ENCODE measurements at places on chromosomes 7 and 10.

- DNase-seq: no peak
Measured at GRCh38 chr10:66827353-66827752, 98.5 kb upstream of the LRRTM3 start.

GRCh38 chr7:155011086-155011485, 8.2 kb upstream of the PAXIP1 start:
- DNase-seq: no peak

DNA sequence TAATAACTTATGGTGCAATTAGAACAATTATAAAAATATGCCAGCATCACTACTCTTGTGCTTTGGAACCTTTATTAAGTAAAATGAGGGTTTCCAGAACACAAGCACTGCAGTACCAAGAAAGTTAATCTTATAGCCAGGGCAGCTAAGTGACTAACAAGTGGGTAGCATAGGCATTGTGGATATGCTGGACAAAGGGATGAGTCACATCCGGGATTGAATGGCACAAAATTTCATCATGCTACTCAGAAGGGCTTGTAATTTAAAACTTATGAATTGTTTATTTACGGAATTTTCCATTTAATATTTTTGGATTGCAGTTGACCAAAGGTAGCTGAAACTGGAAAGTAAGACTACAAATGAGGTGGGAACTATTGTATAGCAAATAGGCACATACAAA, 250.6 kb downstream of the C7orf25 start:
- DNase-seq: no peak

GRCh38 chr7:42174391-42174912, 62.6 kb downstream of the GLI3 start:
- no peak for DNase-seq

- DNase-seq: no peak
Measured at GRCh38 chr7:67659091-67659490, 662.5 kb downstream of the TYW1 start.

GRCh38 chr7:17502213-17503060, 204.0 kb downstream of the AHR start:
- no peak for DNase-seq

DNA sequence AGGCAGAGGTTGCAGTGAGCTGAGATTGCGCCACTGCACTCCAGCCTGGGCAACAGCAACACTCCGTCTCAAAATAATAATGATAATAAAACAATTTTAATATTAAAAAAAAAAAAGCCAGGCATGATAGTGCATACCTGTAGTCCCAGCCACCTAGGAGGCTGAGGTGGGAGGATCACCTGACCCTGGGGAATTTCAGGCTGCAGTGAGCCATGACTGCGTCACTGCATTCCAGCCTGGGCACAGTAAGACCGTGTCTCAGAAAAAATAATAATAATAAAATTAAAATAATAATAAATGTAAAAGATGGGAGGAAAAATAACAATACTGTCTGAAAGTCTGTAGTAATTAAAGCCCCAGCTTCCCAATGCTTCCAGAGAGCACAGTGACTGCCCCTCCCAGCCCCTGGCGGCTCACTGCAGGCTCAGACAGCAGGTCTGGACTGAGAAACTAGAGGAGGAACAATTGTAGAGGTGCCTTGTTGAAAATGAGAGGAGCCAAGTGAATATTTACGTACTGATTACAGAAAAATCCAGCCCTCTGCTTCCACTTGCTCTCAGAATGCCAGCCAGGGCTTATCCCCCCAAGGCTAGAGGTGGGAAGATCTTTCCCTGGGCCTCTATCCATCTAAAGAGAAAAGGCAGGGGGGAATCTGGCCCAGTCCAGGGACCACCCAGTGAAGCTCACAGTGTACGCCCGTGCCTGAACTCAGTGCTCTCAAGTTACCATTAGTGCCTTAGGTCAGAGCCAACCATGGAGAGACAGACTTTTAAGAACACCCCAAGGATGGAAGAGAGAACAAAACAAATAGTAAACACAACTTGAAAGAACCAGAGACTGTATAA, 112.8 kb downstream of the PARD3 start:
- DNase-seq: no peak

GRCh38 chr10:117942226-117942625, 104.5 kb downstream of the RAB11FIP2 start:
- no peak for DNase-seq

DNA sequence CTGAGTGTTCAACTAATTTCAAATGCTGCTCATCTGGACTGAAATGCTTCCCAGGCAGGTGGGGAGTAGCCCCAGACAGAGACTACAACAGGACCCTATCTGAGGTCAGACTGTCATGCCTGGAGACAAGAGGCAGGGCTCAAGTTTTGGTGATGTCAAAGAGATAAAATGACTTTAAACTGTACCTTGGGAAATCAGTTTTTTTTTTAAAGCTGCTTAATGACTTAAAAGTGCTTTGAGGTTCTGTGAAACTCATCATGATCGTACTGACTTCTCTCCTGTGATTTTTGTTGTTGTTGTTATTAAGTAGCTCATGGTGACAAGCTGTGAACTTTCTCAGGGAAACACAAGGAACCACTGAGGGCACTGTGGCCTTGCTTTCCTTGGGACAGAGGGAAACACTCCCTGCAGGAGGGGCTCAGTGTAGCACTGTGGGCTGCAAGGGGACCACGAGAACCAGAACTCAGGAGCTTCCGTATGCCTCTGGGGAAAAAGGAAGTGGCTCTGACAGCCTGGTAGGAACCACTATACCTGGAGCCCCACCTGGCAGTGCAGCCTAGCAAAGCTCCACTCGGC, 9.5 kb downstream of the HIPK2 start:
- DNase-seq: no peak

DNA sequence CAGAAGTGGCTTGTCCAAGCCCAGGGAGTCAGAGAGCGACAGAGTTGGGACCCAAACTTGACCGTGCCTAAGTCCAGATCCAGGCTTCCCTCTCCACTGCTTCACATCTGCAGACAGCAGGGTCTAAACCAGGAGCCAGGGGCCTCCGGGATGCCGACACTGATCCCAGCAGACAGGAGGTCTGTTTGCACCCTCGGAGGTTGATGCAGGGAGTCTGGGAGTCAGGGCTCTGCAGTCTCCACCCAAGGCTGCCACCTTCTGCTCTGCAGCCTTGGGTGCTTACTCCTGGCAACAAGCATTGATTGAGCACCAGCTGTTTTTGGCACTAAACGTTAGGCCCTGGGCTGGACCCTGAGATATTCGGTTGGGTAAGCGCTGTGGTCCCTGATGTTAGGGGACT, 21.0 kb downstream of the ELFN1 start:
- no peak for DNase-seq

- DNase-seq: no peak
Measured at GRCh38 chr10:26430641-26431163, 7.4 kb upstream of the APBB1IP start.

DNA sequence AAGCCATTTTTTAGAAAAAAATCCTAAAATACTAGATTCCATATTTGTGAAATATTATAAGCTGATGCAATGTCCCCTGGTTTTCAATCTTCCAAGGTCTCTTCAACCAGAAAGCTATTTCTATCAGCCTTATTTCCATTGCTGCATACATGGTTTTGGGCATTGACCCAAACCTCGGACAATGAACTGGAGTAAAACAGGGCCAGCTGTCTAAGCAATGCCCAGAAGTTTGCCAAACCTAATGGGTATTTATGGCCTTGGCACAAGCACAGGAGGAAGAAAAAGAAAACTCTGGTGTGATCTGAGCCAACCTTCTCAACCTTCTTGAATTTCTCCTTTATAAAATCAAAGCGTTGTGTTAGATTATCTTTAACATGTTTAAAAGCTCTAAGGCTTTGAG, 402.3 kb downstream of the DNAJB9 start:
- DNase-seq: no peak

DNA sequence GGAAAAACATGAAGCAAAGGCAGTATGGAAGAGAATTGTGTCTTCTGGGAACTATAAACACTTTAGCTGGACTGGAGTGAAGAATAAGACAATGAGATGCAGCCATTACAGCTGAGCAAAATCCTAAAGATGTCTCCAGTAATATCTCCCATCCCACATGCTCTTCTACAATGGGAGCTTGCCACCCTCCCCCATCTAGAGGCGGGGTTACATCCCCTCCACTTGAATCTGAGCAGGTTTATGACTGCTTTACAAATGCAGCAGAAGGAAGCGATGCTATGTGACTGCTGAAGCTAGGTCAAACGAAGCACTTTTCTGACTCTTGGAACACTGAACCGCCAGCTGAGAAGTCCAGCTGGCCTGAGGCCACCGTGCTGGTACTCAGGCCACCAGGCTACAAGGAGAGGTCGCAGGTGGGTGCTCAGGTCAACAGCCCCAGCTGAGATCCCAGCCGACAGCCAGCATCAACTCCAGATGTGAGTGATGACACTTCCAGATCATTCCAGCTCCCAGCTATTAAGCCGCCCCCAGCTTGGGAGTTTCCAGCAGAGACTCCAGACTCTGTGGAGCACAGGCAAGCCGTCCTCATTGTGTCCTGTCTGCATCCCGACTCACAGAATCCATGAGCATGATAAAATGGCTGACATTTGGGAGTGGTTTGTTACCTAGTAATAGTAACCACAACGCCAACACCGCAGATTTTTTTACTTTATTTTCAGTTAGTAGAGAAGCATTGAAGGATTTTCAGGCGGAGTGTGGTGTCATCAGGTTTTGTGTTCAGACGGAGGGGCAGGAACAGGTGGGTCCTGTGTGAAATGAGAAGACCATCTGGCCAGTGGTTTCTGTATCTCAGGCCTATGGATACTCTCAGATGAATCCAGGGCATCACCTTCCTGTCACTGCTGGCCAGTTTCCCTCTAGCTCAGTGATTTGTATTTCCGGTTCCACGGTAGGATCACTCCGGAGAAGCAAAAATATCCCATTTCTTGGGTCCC, 89.3 kb downstream of the NPY start:
- no peak for DNase-seq

- DNase-seq: no peak
Measured at GRCh38 chr10:79473496-79474095, 28.2 kb upstream of the ZCCHC24 start.

DNA sequence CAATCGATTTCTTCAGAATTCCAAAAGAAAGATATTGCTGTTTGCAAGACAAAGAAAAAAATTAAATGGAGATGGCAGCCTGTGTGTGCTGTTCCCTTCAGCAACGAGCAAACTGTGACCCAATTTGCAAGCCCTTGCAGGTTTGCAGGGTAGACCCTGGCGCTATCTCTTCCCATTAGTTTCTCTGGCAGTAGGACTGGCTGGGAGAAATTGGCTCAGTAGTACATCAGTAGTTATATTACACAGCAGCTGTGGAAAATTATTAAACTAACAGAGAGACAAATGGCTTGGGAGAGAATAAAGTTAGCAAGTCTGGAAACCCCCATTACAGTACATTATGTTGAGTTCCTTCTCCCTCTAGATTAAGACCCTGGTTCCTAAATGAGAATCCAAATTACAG, 116.4 kb upstream of the ITGB1 start:
- DNase-seq: no peak

- DNase-seq: no peak
Measured at GRCh38 chr10:57142925-57143576, 782.0 kb upstream of the ZWINT start.

DNA sequence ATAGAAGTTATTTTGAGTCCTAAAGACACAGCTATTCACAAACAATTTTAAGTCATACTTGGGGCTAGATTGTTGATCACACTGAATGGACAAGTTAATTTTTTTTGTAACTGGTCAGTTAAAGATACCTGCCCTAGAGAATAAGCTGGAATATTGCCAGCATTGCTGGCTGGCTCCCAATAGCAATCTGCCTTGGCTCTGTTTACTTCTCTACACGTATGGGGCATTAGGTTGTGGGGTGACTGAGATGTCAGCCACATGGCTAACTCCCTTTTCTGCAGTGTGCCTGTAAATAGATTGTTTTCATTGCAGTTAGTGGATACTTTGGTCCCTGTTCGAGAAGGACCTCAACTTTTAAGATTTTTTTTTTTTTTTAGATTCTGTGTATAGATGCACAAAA, 128.2 kb downstream of the SEMA3E start:
- no peak for DNase-seq

GRCh38 chr7:90267263-90267858, 22.4 kb downstream of the CFAP69 start:
- no peak for DNase-seq

- DNase-seq: no peak
Measured at GRCh38 chr7:107232568-107233090, 63.8 kb downstream of the HBP1 start.

- DNase-seq: no peak
Measured at GRCh38 chr10:123882177-123882576, 9.4 kb downstream of the CPXM2 start.

DNA sequence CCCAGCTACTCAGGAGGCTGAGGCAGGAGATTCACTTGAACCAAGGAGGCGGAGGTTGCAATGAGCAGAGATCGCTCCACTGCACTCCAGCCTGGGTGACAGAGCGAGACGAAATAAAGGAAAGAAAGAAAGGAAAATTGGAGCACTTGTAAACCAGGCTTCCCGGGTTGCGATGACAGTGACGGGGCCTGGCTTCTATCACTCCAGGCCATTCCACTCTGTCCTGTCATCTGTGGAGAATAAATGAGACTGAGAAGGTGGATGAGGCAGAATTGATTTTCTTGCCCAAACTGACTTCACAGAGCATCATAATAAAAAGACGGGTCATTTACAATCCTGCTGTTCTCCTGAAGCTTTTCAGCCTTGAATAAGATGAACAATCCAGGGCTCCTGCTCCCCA, 12.1 kb upstream of the KPNA7 start:
- no peak for DNase-seq

DNA sequence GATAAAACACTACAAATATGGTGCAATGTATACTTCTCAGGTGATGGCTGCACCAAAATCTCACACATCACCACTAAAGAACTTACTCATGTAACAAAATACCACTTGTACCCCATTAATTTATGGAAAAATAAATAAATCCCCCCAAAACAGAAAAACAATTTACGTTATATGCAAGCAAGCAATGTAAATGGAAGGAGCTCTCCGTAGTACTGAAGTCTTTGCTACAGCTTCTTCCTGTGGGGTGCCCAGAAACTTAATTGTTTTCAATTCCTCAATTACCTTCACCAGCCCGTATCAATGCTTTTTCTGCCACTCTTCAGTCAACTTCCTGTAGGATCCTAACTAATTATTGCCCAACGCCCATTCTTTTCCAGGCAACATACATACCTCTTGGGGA, 138.1 kb downstream of the RELN start:
- no peak for DNase-seq

DNA sequence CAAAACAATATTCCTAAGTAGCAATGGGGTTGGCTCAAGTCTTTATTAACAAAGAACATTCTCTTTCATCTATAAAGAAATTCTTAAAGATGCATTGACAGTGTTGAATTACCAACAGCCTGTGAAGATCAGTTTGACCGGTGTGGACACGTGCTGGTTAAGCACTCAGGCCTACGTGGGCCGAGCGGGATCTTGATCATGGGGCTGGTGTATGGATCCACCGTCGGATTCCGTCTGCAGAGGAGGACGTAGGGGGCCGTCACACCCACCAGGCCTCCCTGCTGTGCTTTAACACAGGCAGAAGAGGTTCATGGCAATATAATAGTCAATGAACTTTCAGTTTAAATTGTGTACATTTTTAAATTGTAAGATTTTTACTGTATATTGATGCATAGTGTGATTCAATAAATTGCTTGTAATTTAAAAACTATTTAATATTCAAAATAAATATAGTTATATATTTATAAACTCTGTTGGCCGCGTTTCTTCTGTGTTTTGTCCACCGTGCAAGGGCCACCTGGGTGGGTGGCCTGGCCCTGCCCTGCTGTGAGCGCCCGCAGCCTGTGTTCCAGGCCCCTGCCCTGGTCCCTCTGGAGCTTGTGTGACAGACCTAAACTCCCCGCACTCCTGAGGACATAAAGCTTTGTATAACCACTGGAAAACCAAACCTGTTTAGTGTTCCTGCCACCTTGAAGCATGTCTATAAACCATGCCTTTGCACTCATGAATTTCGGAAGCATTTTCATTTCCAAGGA, 1.9 kb upstream of the BHLHA15 start:
- DNase-seq: no peak

GRCh38 chr10:74901301-74901700, 74.9 kb downstream of the KAT6B start:
- DNase-seq: no peak

All from activated CD4-positive, alpha-beta T cell treated with anti-CD3 and anti-CD28 coated beads, Interleukin-2, amount 50 U/mL, for 4 hours (primary cell).